T-cell (primary cell): ENCODE measurements at places on chromosomes 12 and 14.

- DNase-seq: no peak
Observed at GRCh38 chr14:60867503-60868172, 113.2 kb downstream of the TRMT5 start.

GRCh38 chr14:81062816-81063215 is 107.4 kb downstream of the TSHR start:
- DNase-seq: no peak

DNA sequence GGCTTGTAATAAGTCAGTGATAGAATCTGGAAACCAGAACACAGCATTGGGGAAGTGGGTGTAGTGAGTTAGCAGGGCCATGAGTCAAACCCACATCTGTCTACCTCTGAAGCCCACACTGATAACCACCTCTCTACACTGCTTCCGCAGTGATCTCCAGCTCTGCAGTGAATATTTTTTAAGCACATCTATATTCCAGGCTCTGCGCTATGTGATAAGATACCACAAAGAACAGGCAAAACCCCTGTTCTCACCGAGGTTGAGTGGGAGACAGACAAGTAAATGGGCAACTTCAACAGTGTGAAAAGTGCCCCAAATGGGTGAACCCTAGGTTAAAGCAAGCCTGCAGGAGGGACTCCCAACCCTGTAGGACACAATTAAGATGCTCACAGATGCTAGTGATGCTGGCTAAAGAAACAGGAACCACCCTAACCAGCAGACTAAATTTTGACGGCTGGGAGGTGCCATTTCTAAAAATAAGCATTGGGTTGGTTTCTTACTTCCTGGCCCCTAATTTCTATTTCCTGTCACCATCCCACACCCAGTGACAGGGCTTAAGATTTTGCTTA is 375.0 kb downstream of the DPF3 start:
- DNase-seq: no peak

GRCh38 chr12:114757684-114758325 is 73.8 kb upstream of the TBX3 start:
- no peak for DNase-seq

DNA sequence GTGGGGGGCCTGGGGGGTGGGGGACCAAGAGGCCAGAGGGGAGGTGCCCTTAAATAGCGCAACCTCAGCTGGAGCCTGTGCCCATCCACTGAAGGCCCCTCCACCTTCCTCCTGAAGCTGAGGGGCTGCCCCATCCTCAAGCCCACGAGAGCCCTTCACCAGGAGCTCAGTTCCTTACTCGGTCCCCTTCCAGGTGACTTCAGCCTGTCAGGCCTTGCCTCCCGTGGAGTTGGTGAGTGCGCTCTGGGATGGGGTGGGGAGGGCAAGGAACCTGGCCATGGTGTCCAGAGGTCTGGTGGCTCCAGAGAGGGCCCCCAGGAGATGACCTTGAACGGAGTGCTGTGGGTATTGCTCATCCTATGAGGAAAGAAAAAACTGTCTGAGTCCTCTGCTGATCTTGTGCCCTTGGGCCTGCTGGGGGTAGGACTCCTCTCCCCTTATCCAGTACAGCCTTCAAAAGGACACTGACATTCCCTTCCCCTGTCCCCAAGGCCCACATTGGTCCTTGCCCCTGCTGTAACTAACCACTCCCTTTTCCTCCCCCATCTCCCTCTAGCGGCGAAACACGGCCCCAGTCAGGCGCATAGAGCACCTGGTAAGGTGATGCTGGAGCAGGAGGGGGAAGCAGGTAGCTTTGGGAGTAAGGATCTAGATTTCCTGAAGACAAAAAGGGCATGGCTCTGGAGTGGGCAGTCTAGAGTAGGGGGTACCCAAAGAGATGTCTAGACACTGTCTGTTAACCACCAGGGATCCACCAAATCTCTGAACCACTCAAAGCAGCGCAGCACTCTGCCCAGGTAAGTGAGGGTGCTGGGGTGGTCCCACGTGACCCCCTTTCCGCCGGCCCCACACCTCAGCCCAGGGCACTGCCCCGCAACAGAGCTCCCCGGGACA is 3.6 kb downstream of the TNS2 start:
- peak; percentile 39 for DNase-seq

- DNase-seq: no peak
Observed at GRCh38 chr12:113659416-113659815, 187.7 kb upstream of the LHX5 start.

DNA sequence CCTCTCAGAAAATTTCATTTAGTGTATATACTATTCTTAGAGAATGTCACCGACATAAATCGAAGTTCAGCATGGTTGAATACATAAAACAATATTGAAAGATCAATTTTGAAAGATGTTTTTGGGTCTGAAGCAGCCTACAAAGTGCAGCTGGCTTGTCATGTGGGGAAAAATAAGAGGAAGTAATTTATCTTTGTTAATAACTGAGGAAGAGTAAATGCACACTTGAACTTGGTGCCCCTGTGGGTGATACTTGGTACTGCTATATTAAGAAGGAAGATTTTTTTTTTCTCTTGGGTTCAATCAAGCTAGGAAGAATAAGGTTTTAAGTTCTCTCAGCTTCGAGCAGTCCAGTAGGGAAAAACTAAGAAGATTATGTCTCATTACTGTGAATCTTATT is 661.3 kb downstream of the RPL10L start:
- DNase-seq: no peak
